Occipital lobe (tissue), 3 donors: ENCODE measurements at places on chromosomes 7 and 10.

- no peak for DNase-seq
Measured at GRCh38 chr7:92478711-92479110, 965 bp upstream of the ERVW-1 start.

GRCh38 chr7:151394076-151395035 lies 15.5 kb downstream of the WDR86 start:
- no peak for DNase-seq

DNA sequence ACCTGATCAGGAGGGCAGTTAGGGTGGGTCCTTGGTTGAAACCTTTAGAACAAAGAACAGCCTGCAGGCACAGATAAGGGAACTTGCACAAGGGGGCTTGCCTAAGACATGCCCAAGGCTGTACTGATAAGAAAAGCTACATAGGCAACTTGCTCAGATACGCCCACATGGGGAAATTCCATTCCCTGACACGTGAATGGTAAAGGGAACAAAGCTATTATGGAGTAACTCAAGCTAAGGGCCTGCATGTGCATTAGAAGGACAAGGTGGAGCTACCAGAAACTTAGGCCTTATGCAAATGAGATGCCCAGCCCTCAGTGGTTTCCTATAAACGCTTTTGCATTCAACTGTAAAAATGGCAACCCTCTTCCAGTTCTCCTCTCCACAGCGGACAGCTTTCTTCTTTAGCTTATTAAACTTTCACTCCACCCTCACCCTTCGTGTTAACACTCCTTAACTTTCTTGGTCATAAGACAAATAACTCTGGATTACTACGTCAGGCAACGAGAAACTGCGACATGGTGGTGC lies 1192.1 kb upstream of the CELF2 start:
- no peak for DNase-seq

GRCh38 chr10:8035641-8036470 lies 18.6 kb upstream of the GATA3 start:
- DNase-seq = no peak

- no peak for DNase-seq
Measured at GRCh38 chr10:86904600-86904999, 52.8 kb downstream of the MMRN2 start.

GRCh38 chr10:100014071-100014762 lies 4.5 kb upstream of the DNMBP start:
- DNase-seq = no peak

GRCh38 chr7:105782391-105783042 lies 93.9 kb downstream of the ATXN7L1 start:
- DNase-seq = peak; percentile 13

DNA sequence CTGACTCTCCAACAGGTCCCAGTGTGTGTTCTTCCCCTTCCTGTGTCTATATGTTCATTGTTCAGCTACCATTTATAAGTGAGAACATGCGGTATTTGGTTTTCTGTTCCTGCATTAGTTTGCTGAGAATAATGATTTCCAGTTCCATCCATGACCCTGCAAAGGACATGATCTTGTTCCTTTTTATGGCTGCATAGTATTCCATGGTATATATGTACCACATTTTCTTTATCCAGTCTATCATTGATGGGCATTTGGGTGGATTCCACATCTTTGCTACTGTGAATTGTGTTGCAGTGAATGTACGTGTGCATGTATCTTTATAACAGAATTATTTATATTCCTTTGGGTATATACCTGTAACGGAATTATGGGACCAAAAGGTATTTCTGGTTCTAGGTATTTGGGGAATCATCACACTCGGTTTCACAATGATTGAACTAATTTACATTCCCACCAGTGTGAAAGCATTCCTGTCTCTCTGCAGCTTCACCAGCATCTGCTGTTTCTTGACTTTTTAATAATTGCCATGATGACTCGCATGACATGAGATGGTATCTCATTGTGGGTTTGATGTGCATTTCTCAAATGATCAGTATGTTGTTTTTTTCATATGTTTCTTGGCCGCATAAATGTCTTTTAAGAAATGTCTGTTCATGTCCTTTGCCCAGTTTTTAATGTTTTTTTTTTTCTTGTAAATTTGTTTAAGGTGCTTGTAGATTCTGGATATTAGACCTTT lies 60.2 kb downstream of the LSMEM1 start:
- no peak for DNase-seq

GRCh38 chr7:7242899-7243298 lies 60.6 kb downstream of the C1GALT1 start:
- no peak for DNase-seq

DNA sequence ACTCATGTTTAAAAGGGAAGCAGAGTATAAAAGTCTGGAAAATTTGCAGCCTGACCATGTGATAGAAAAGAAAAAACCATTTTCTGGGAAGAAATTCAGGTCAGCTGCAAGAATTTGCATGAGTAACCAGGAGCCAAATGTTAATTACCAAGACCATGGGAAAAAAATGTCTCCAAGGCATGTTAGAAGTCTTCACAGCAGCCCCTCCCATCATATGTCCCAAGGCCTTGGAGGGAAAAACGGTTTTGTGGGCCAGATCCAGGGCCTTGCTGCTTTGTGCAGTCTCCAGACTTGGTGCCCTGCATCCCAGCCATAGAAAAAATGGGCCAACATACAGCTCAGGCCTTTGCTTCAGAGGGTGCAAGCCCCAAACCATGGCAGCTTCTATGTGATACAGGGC lies 1019.6 kb upstream of the SORCS1 start:
- DNase-seq = no peak
